ENCODE measurements at places on chromosomes 13 and 19.

GRCh38 chr13:49210114-49210513 lies 10.0 kb upstream of the MLNR start:
- no peak for DNase-seq

GRCh38 chr19:29843180-29844051 lies 31.6 kb downstream of the CCNE1 start:
- no peak for DNase-seq

- DNase-seq, result no peak
Measured at GRCh38 chr13:37148501-37148900, 43.0 kb upstream of the CSNK1A1L start.

DNA sequence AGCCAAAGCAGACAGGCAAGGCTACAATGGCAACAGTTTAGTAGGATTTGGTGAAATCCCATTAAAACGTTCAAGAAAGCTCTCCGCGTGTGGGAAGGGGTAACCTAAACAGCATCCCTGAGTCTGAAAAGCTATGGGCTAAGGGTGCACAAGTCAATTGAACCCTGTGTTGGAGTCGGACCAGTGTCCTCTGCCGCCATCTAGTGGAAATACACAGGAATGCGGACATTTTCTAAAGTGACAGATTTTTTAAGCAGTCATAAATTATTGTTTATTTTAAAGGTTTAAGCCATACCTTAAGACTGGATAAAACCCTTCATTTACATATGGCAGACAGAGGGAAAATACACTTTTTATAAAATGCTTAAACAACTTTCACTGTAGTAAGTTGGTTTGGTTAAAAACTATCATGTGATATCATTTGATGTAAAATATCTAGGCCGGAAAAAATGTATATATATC lies 26.5 kb upstream of the LSM14A start:
- DNase-seq, result peak; percentile 56

DNA sequence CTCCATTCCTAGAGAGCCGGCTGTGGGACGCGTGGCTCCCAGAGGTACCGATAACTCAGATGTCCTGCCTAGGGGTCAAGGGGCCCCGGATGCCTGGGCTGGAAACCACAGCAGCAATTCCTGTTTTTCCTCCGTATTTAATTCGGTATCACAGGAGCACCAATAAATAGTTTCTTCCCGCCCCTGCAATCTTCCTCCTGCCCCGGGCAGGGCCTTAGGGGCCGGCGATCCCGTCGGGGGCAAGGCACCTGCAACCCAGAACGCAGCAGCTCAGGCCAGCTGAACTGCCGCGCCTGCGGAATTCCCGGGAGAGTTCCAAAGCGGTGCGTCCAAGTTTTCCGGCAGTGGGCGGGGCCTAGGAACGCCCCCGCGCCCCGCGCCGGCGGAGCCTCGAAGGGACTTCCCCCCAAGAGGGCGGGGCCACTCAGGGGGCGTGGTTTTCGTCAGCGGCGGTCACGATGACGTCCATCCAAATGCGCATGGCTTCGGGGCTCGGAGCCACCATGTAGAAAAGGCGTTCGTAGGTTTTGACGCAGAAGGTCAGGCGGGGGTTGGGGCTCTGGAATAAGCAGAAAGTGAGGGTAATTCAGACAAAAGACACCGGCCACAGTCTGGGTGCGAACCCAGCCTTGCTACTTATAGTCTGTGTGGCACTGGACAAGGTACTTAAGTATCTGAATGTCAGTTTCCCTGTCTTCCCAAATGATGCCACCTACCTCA lies 9.7 kb upstream of the LYPD3 start:
- peak; percentile 75 for DNase-seq

GRCh38 chr13:29520671-29521070 lies 74.8 kb downstream of the SLC7A1 start:
- no peak for DNase-seq

DNA sequence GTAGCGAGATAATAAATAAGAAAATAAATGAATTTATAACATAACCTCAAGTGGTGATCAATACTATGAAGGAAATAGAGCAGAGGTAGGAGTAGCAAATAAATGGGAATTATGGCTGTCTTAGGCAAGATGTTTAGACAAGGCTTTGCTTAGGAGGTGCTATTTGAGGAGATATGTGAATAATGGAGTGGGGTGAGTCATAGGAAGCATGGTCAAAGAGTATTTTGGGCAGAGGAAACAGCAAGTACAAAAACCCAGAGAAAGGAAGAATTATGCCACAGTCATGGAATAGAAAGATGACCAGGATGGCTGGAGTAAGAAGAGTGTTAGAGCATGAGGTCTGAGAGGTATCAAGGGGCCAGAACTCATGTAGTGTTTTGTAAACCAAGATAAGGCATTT lies 33.6 kb upstream of the LPAR6 start:
- DNase-seq, result no peak

GRCh38 chr13:51192348-51192747 lies 29.9 kb upstream of the FAM124A start:
- DNase-seq, result no peak

DNA sequence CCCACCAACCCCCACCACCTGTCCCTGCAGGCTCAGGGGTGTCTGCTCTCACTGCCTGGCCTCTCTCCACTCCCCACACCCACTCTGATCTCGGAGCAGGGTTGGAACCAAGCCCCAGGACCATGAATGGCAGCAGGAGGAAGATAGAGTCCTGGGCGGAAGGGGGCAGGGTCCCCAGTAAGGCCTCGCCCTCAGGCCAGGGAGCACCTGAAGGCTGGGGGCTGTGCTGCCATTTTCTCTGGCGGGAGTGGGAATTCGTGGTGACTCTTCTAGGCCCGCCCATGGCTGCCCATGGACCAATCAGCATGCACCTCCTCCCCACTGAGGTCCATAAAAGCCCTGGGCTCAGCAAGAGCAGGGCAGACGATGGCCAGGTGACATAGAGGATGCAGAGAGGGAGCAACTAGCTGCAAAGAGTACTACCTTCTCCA lies 25.0 kb downstream of the KBTBD6 start:
- DNase-seq, result no peak

DNA sequence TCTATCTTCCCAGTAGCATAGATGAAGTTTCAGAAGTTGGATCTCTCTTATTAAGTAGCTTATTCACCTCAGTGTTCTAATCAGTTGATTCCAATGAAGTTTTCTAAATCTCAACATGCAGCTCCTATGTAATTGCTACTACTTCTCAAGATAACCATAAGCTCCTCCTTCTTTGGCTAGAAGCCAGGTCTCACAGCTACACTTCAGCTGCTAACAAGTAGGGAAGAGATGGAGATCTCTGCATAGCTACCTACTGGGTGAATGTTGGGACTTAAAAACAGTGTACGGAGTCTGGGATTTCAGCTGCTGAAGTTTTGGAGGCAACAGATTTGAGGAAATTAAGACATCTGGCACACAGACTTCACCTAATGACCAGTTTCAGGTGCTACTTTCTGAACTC lies 661.0 kb downstream of the SLITRK1 start:
- DNase-seq, result no peak

DNA sequence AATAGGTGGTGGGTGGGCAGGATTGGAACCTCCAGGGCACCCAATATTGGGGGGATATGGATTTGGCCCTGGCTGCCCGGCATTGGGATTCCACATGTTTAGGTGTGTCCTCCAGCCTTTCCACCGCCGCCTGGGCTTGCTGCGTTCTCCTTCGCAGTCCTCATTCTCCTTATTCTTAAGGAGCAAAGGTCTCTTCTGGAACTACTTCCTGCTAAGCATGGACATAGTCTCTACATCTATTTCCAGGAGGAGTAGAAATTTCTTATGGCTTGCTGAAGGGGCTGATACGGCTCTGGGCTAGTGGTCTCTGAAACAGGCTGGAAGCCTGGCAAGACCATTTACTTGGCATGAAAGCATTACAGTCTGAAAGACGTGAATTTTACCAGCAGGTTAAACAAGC lies 9.2 kb upstream of the FCGBP start:
- DNase-seq, result no peak

DNA sequence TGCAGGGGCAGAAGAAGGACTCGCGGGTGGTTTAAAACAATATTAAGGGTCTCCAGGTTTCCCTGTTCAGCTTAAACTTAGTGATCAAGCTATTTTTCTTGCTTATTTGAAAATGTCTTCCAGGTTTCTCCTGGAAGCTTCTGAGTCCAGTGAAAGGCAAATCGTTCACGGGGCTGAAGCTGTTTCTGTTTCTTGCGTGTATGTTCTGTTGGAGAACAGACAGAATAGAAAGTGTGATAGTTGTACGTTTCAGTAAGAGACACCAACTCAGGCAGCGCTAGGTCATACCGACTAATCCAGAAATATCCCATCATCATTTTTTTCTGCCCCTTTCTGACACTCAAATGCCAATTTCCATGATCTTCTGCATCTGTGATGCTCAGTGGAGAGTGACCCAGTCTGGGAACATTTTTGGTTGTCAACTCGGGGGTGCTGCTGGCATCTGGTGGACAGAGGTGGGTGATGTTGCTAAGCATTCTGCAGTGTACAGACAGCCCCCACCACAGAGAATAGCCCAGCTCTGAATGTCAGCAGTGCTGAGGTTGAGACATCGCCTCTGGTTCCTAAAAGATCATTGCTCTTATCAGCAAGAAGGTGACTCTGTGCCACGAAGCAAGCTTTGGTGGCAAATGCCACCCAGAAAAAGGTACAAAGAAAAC lies 4.3 kb downstream of the KLF2 start:
- no peak for DNase-seq

GRCh38 chr19:13597640-13598039 lies 91.4 kb upstream of the CACNA1A start:
- peak; percentile 64 for DNase-seq

GRCh38 chr13:40317980-40318327 lies 348.5 kb downstream of the FOXO1 start:
- DNase-seq, result no peak

GRCh38 chr19:1540365-1540925 lies 16.6 kb downstream of the PLK5 start:
- no peak for DNase-seq

DNA sequence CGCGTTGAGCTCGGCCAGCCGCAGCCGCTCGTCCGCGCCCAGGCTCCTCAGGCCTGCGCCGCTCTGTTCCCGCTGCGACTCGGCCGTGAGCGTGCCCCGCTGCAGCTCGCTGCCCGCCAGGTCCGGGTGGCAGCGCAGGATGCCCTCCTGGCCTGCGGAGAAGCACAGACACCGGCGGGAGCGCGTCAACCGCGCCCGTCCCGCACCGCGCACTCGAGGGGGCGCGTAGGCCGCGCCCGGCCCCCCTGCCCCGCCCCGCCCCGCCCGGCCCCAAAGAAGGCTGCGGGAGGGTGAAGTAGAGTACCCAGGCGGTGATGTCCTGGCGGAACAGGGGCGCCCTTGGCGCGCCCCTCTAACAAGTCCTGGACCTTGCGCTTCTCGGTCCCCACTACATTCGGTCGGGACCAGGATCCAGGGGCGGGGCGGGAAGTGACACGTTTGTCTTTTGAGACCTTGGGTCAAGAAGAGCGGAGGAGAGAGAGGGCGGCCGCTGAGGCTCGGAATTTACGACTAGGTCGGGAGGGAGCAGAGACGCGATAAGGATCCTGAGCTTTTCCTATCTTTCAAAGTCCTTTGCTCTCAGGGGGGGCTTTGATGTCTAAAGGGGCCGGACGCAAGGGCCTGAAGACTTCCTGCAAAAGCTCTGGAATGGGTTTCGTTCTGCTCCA lies 9.3 kb upstream of the CDX2 start:
- no peak for DNase-seq

DNA sequence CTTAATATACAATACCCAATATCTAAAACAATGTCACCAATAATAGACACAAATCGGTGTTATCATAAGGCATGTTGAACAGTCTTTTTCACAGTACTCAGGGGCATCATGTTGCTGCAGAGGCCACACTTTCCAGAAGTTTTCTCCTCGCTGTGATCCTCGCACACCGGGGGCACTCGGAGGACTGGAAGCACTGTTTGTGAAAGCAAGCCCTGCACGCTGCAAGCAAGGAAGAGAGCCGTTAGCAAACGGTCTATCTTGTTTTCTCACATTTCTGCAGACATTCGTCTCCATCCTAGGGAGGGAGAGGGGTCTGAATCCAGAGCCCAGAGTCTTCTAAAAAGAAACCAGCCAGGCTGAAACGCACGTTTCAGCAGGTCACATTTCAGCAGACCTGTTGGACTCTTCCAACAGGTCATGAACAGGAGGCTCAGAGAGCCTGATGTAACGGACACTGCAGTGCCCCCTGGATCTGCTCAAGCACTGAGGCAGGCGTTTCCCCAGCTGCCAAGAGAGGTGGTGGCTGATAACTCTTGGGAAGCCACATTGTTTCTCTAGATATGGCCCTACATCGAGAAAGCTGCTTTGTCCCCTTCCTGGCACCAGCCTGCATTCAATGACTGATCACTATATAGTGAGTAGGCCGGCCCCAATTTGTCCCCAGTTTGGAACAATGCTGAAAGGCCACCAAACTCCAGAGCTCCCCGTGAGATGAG lies 43.6 kb downstream of the RUBCNL start:
- DNase-seq, result no peak

DNA sequence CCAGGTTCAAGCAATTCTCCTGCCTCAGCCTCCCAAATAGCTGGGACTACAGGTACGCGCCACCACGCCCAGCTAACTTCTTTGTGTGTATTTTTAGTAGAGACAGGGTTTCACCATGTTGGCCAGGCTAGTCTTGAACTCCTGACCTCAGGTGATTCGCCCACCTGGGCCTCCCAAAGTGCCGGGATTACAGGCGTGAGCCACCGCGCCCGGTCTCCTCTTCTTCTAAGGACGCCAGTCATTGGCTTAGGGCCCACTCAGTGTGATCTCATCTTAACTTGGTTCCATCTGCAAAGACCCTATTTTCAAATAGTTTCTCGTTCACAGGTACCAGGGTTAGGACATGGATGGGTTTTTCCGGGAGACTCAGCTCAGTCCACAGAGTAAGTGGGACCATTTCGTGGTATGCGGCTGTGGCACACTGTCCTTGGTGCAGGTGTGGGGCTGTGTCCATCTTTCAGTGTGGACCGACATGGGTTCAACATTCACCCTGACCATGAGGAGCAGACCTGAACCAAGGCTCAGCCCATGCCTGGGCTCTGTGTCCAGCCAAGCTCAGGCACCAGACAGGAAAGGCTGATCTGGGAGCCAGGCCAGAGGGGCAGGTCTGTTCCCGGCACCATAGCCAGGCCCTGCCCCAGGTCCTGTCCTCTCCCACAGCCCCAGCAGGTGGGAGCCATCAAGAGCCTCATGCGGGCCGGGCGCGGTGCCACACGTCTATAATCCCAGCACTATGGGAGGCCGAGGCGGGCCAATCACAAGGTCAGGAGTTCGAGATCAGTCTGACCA lies 2.8 kb upstream of the MKNK2 start:
- no peak for DNase-seq

- no peak for DNase-seq
Measured at GRCh38 chr13:100495455-100495854, 93.1 kb downstream of the GGACT start.

- DNase-seq, result no peak
Measured at GRCh38 chr19:56101746-56102535, 19.2 kb downstream of the ZNF787 start.

DNA sequence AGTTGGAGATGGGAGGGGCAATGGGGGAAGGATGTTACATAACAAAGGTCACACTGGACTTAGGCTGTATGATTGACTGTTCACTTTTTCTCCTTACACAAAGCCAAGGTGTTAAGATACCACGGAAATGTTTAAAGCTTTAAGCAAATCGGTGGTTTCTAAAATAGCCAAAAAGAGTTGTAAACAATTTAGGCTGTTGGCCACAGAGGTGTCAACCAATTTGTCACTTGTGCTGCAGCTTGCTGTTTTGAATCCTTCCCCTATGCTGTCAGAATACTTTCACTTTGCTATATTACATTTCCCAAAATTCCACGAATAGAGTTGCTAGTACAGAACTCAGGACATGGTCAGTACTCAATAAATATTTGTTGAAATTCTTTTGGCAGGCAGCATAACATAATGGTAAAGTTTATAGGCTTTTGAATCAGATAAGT lies 149.3 kb downstream of the VWA8 start:
- DNase-seq, result no peak

GRCh38 chr13:49869519-49869918 lies 66.6 kb downstream of the SPRYD7 start:
- DNase-seq, result no peak
